ENCODE measurements at places on chromosomes 7 and 10.

GRCh38 chr7:150322114-150322832 lies 882 bp upstream of the LRRC61 start:
- no peak for DNase-seq

- no peak for DNase-seq
Measured at GRCh38 chr10:21517134-21518031, 8.1 kb downstream of the SKIDA1 start.

DNA sequence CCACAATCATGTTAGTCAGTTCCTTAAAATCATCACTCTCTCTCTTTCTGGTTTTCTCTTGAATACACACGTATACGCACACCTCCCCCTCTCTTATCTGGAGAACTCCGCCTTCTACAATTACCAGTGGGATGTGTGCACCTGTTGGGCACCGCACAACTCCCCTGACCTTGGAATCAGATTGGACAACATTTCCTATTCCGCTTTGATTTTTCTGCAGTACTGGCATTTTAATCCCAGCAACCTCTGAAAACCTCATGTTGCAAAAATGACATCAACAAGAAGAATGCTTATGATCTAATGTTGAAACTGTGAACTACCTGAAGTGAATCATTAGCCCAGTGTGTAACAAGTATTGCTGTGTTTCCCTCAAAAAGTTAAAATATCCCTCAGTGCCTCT lies 109.6 kb downstream of the KIAA1217 start:
- DNase-seq, result no peak

- DNase-seq, result no peak
Measured at GRCh38 chr7:40519009-40519408, 384.2 kb downstream of the SUGCT start.

DNA sequence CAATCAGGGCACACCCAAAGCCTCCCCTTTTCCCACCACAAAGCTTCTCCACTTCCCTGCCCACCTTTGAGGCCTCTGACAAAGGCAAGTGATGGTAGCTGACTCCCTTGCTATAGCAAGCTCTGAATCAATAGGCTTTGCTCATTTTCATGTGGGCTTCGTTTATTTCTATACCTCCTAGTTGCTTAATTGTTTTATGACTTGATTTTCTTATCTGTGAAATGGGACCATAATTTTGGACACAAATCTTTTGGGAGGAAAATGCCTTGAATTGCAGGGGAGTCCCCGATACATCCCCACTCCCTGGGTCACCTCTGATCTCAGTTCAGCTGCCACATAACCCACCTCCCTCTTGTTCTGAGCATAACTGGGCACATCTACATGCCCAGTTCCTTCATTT lies 13.7 kb upstream of the DLG5 start:
- DNase-seq, result no peak

GRCh38 chr10:68212721-68213352 lies 19.1 kb downstream of the ATOH7 start:
- DNase-seq, result no peak

DNA sequence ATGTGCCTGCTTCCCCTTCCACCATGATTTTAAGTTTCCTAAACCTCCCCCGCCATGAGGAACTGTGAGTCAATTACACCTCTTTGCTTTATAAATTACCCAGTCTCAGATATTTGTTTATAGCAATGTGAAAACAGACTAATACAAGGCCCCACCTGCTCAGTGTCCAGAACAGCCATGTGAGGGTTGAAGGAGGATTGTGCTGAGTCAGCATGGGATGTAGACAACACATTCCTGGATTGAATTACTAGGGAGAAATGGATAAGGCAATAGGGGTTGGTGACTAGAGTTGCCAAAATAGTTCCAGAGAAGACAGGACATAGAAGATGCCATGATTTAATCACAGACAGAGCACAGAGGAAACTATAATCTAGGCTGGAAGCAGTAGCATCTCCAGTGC lies 270.3 kb downstream of the GFRA1 start:
- DNase-seq, result no peak

GRCh38 chr7:38685851-38686250 lies 54.7 kb upstream of the AMPH start:
- no peak for DNase-seq

GRCh38 chr10:5625992-5626777 lies 40.2 kb downstream of the ASB13 start:
- DNase-seq, result no peak

GRCh38 chr10:132094581-132095234 lies 29.0 kb downstream of the JAKMIP3 start:
- DNase-seq, result no peak

GRCh38 chr10:96896884-96897589 lies 64.9 kb downstream of the LCOR start:
- DNase-seq, result no peak

DNA sequence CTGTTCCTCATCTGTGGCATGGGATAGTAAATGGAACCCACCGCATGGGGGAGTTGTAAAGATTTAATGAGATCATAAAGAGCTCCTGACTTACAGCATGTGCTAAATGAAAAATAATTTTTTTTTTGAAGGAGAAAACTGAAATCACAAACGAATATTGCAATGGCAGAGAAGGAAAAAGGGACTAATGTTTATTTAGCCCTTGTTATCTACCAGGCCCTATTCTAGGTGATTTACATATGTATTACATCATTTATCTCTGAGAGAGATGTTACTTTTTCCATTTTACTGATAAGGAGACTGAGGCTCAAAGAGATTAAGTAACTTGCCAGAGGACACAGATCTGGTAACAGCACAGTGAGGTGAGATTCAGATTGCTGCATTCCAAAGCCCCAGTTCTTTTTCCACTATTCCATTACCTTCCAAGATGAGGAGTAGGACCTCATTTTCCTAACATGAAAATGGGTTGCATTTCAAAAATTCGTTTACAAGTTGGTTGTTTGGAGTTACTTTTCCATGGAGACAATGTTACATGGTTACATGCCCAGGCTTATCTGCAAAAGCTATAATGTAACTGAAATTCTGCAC lies 28.6 kb downstream of the VCL start:
- DNase-seq, result no peak

GRCh38 chr7:155509725-155510551 lies 36.4 kb downstream of the CNPY1 start:
- no peak for DNase-seq

GRCh38 chr7:1691601-1692514 lies 21.8 kb downstream of the ELFN1 start:
- DNase-seq, result no peak

DNA sequence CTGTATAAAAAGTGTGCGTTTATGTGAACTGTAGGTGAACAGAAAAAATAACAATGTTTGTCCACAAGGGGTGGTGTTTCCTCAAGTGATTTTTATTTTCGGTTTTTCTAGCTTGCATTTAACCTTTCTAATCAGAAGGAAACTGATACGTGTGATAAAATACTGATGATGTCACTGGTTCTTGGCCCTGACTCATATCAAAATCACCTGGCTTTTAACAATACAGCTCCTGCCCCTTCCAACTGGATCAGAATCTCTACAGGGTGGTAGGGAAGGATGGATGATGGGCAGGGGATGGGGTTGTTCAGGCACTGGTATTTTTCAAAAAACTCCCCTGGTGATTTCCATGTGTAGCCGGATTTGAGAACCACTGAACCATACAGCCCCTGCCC lies 10.9 kb downstream of the NPFFR1 start:
- no peak for DNase-seq

- no peak for DNase-seq
Measured at GRCh38 chr10:23150610-23151009, 41.5 kb upstream of the PTF1A start.

DNA sequence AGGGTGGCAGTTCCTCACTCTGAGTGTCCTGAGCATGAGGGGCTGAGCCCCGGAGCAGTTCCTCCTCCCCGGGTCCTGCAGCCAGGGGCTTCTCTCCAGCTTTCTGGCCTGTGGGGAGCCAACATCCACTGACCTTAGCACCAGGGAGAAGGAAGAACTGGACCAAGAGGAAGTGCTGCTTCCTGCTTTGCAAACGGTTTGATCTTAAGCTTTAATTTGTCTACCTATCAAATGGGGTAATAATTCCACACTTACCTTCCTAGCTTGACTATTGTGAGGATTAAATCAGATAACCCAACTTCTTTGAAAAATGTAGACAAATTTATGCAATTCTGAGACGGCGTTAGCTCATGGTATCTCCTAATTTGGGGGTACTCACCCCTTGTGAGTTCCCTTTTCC lies 2.0 kb downstream of the NOBOX start:
- DNase-seq, result no peak

GRCh38 chr10:75400771-75401568 lies 594 bp downstream of the ZNF503 start:
- DNase-seq, result no peak

DNA sequence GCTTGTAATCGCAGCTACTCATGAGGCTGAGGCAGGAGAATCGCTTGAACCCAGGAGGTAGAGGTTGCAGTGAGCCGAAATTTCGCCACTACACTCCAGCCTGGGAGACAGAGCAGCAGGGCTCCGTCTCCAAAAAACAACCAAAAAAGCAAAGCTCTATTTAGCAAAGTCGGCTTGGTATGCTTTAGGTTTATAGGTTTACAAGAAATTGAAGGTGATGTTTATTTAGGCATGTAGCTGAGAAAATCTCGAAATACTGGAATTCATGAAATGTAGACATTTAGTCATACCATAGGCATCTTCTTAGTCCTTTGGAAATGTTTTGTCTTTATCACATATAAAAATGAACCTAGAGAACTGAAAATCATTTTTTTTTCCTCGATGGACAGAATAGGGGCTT lies 453.8 kb upstream of the ANKRD30A start:
- no peak for DNase-seq

DNA sequence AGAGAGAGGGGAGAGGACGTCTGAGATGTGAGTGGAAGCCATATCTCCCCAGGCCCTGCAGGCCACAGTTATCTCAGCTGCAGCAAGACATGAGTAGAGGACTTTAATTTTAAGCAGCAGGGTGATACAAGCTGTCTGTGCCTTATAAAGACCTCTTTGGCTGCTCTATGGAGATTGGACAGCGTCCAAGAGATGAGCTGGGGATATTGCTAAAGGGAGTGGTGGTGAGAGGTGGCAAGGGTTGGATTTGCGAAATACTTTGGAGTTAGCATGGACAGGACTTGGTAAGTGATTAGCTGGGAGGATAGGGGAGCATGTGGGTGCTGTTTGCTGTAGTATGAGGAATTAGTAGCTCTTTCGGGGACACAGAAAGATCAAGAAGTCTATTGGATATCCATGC lies 191.8 kb downstream of the CACNB2 start:
- no peak for DNase-seq

DNA sequence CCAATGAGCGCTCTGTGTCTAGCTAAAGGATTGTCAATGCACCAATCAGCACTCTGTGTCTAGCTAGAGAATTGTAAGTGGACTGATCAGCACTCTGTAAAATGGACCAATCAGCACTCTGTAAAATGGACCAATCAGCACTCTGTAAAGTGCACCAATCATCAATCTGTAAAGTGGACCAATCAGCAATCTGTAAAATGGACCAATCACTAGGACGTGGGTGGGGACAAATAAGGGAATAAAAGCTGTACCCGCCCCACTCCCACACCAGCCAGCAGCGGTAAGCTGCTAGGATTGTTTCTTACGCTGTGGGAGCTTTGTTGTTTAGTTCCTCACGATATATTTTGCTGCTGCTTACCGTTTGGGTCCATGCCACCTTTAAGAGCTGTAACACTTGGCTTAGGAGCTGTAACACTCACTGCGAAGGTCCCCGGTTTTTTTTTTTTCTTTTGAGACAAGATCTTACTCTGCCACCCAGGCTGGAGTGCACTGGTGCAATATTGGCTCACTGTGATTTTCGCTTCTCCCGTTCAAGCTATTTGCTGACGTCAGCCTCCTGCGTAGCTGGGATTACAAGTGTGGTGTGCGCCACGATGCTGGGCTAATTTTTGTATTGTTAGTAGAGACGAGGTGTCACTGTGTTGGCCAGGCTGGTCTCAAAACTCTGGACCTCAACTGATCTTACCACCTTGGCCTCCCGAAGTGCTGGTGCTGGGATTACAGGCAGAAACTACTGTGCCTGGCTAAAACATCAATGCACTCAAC lies 184.8 kb downstream of the PTPN20 start:
- DNase-seq, result no peak

DNA sequence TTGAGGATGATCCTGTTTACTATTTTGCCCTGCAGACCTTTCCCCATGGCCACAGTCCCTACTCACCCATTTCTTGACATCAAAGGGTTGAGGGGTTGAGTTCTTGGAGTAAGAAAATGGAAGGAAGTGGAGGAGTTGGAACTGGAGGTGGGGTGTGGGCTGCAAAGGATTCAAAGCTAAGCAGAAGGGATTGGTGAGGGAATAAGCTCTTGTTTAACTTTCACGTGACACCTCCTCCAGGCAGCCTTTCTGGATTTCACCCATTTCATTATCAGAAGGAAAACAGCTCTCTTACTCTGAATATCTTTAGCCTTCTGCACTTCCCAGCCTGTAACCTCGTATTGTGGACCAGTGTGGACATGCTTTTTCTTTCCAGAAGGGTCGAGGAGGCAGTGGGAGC lies 13.7 kb downstream of the MOSPD3 start:
- DNase-seq, result no peak

- no peak for DNase-seq
Measured at GRCh38 chr7:55545496-55545895, 26.8 kb downstream of the VOPP1 start.

DNA sequence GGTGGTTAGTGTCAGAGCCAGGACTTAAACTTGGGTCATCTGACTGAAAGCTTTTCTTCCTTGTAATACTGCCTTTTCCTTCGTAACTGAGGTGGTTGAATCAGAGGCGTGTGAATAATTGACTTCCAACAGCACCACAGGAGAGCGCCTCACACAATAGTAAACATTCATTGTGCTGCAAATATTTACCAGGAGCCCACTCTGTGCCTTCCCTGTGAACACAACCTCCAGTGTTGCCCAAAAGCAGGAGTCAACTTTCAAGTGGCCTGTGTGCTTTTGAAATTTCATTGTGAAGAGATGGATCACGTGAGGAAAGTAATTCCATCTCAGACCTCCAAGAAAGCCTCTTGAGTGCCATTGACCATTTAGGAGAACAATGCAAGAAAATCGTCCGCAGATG lies 60.2 kb downstream of the ADRA2A start:
- no peak for DNase-seq

GRCh38 chr7:132354527-132354926 lies 221.7 kb downstream of the PLXNA4 start:
- DNase-seq, result no peak

DNA sequence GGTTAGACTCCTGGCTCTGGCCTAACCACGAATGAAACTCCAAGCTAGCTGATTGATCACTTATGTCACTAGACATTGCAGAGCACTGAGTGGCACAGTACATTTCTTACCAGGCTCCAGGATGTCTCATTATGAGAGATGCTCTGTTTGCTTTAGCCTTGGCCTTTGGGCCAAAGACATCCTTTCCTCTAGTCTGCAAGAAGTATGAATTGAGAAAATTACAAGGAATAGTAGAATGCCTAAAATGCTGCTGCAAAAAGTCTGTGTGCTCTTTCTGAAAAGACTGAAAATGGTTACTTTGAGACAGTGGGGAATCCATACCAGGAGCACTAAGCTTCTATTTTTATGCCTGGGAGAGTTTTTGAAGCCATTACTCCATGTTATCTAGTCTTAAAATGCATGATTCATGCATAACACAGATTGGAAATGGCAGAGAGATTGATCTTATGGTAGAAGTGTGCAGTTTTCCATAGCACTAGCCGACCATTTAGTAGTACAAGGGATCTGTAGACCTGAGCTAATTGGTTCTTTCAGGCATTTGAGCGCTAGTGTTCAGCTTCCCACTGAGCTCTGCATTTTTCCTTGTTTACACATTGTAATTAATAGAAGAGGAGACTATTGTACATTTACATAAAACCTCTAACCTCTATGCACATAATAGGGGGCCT lies 303.8 kb downstream of the PRKG1 start:
- no peak for DNase-seq
